ENCODE measurements at places on chromosomes 7 and 10.
A peak's percentile ranks its signal among the peaks of the same experiment; 100 is the strongest.

DNA sequence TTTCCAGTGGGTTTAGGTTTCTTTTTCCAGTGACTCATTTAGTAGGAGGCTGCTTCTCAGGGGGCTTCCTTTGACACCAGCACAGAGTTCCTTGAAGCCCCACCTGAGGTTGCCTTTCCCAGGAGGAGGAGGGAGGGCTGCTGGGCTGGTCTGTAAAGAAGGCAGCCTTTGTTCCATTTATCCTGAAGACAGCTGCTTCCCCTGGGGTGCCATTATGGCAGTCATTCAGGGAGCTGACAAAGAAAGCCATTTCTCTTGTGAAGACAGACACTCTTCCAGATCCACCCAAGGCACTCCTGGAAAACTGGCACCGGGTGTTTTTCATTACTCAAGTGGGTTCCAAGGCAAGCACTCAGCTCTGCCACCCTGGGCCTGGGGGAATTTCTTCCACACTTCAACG lies 54.0 kb downstream of the MTURN start:
- no peak for DNase-seq

- no peak for DNase-seq
Observed at GRCh38 chr10:103672345-103672744, 178.8 kb downstream of the NEURL1 start.

- no peak for DNase-seq
Observed at GRCh38 chr10:70034232-70034631, 18.4 kb upstream of the MACROH2A2 start.

- no peak for DNase-seq
Observed at GRCh38 chr10:28935061-28935460, 257.7 kb downstream of the BAMBI start.

GRCh38 chr10:76918106-76918505 lies 719.5 kb downstream of the KCNMA1 start:
- DNase-seq: no peak

GRCh38 chr7:33534833-33535232 lies 370.5 kb upstream of the BMPER start:
- DNase-seq: no peak

- no peak for DNase-seq
Observed at GRCh38 chr7:6725003-6725402, 18.3 kb upstream of the ZNF12 start.

- no peak for DNase-seq
Observed at GRCh38 chr7:80039251-80039884, 95.3 kb upstream of the GNAI1 start.

GRCh38 chr7:34946486-34946885 lies 90.8 kb downstream of the DPY19L1 start:
- DNase-seq: no peak

DNA sequence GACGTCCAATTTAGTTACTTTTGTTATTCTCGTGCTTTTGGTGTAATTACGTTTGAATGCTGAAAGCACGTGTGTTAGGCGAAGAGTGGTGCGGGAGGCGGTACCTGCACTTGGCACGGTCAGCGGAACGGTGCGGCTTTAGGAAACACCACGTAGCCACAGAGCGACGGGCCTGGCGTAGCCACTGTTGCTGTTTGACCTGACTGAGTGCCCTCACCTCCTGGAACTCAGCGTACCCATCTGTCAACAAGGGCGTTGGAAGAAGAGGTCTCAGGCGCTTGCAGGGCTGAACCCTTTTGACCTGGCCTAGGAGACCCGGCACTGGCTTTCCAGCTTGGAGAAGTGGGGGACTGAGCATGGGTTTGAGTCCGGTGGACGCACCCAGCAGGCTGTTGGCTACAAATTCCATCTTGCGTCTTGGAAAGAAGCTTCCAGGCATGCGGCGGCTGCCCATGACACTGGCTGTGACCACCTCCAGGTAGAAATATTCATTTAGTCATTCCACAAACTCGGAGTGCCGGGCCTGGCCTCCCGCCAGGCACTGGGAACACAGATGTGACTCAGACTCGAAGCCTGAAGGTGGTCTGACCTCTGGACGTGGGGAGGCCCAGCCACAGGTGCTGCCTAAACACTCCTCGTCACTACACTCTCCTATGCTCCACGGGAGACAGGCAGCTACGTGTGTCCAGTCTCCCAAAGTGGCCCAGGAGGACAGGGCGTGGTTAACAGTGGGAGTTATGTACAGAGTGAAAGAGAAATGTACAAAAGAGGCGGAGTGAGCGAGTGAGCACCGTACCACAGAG lies 22.2 kb downstream of the FAM20C start:
- no peak for DNase-seq

DNA sequence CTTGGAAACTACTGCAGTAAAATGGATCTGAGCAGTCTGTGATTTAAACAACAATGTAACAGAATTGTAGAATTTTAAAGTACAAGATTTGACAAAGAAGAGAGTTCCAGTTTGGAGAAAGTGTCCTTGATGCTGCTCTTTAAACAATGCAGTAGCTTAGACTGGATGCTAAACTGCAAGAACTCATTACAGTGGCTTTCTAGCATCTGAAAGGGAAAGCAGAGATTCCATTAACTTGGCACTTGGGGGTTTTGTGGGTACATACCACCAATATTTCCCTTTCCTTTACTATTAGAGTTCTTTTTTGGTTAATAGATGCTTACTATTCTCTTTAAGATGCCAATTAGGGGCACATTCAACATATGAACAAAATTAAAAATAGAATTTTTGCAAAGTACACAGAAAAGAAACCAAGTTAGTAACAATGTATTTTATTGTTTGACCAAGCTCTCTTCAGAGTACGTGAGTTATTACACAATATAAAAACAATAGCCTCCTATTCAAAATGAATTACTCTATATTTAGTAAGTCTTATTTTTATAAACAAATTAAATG lies 11.9 kb downstream of the PSTK start:
- no peak for DNase-seq

GRCh38 chr10:97607095-97607636 lies 17.6 kb downstream of the C10orf62 start:
- no peak for DNase-seq

DNA sequence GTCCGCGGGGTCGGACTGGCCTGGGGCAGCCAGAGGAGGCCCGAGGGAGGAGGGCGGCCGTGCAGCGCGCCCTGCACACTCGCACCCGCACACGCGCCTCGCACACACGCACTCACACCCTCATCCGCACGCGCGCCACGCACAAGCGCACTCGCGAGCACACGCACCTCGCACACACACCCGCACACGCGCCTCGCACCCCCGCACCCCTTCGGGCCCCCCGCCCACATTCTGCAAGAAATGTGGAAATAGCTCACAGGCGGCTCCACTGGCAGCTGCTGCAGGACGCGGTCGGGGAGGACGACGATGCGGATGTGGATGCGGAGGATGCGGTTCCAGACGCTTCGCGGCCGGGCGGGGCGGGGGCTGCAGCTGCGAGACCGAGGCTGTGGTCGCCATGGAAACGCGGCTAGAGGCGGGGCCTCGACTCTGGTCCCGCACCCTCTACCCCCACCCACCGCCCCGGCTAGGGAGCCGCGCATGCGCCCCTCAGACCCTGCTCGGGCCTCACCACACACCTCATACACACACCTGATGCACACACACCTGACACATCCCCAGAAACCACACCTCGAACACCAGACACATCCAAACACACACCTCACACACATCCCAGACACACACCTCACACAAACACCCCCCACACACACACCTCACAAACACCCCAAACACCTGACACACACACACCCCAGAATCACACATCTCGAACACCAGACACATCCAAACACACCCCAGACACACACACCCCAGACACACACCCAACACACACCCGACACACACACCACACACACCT lies at the start of gene CALY:
CALY (minus strand) TSS at position 320 of the 793 bp plus-strand sequence. CDS start 7,907 bp downstream, outside the sequence.
- DNase-seq: peak; percentile 75

DNA sequence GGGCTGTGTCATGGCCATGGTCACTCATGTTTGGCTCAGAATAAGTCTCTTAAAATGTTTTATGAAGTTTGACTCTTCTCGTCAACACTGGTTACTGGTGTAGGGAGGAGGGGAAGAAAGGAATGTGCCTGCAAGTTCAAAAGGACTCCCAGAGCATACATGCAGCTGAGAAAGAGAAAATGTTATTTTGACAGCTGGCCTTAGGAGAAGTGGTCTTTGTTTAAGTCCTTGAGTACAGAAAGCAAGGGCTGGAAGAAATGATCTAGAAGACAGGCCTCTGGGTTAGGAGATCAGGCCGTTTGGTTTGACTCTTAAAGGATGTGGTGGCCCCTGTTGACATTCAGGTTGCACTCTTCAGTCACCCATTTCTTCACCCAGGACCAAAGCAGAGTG lies 245.5 kb downstream of the REEP3 start:
- DNase-seq: no peak

DNA sequence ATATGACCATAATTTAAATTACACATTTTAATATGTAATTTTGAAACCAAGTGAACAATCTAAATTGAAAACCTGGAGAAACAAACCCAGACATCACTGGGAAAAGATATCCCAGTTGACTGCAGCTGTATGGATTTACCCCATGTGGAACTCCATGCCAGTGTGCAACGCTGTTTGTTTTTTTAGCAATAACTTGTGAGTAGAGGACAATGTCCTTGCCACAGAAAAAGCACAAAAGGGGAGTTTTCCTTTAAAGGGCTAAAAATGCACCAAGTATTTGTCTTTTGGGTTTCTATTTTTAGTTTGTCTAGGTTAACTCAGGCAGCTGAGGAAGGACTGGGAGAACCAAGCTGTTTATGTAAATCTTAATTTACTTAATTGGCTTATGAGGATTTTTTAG lies 15.1 kb upstream of the COL17A1 start:
- no peak for DNase-seq

GRCh38 chr10:6600224-6600987 lies 20.3 kb upstream of the PRKCQ start:
- no peak for DNase-seq

DNA sequence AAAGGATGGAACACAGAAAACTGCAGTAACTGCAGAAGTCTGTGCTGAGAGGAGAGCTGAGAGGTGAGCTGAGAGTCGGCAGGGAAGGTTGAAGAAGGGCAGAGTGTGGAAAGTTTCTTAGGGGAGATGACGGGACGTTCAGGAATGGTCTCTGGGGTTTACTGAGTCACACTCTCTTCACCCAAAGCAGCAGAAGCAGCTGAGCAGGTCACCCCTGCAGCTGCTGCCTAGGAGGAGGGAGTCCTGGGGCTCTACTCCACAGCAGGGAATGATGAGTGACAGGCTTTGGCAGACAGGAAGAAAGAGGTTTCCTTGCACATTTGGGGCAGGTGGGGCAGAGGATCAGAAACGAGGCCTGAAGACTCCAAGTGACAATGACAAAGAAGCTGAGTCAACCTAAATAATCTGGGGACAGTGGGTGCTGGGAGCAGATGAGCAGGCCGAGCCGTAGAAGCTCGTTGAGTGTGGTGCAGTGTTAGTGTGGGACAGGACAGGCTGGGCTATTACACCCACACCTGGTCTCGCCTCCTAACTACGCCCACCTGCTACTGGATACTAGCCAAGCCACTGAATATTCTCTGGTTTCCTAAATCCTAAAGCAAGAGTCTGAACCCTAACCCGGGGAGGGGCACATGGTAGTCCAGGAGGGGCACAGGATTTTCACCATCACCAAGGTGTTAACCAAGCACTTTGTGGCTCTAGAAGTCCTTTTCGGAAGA lies 24.9 kb downstream of the BEND7 start:
- no peak for DNase-seq

GRCh38 chr7:98911916-98912315 lies 33.6 kb downstream of the TRRAP start:
- DNase-seq: no peak

GRCh38 chr10:8511026-8511425 lies 456.5 kb downstream of the GATA3 start:
- DNase-seq: no peak

- no peak for DNase-seq
Observed at GRCh38 chr7:103538964-103539709, 93.1 kb upstream of the SLC26A5 start.

DNA sequence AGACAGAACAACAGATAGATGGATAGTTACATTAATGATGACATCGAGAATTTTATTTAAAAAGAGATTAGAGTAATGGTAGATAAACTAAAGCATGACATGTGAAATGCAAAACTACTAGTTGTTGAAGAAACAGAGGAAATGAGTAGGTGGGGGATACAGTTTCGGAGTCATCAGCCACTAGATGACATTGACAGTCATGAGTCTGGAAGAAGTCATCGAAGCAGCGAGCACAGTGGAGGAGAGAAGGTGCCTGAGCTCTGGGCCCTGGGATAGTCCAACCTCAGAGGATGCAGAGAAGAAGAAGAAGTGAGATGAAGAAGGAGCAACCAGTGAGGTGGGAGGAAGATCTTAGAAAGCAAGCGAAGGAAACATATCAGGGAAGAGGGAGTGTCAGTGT lies 20.2 kb upstream of the SEC61A2 start:
- no peak for DNase-seq

- DNase-seq: no peak
Observed at GRCh38 chr7:105829681-105830322, 46.6 kb downstream of the ATXN7L1 start.

DNA sequence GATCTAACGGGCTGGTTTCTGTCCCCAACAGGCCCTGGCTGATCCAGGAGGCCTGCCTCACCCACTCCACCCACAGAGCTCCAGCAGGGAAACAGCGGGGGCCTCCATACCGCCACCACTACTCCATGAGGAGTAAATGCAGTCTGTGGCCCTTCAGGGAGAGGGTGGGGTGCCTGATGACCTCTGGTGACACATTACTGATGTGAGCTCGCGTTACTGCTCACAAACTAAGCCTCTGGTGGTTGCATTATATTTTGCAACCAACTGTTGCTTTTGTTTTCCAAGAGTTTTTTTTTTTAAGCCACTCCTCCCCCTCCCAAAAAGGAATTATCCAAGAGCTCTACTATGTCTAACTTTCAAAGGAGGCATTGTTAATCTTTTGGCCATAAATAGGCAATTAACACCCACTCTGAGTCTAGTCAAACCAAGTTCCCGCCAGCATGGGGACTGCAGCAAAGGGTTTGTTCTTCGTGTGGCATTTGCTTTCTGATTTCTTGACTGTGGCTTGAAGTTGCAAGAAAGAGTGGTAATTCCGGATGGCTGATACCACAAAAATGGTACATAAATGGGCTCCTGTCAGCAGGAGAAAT lies 72.6 kb downstream of the FAM53B start:
- no peak for DNase-seq

GRCh38 chr10:117255835-117256460 lies 15.0 kb downstream of the SLC18A2 start:
- DNase-seq: no peak

GRCh38 chr7:94258418-94259300 lies 136.0 kb upstream of the COL1A2 start:
- DNase-seq: no peak

- DNase-seq: peak; percentile 14
Observed at GRCh38 chr10:34740321-34740720, 74.8 kb downstream of the PARD3 start.

DNA sequence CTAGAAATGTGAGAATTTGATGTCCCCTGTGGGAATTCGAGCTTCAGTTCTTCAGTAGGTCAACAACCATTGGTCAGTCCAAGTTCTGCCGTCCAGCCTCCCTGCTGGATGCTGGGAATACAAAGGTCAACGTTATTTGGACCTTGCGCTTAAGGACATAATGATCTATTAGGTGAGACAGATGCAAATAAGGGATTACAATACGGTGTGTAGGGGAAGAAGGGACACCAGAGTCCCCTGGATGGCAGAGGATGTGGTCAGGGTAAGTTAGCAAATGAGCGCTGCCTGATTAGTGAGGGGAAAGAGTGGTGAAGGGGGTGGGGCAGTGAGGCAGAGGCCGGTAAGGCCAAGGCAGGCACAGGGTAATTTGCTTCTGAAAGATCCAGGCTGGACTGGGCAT lies 16.2 kb downstream of the CCNY start:
- no peak for DNase-seq

Data from NCI-H146 (cell line).